CD4-positive, alpha-beta T cell treated with Interleukin-10 for 1 hour (primary cell): ENCODE measurements at places on chromosomes 1 and 21.

- peak; percentile 81 for DNase-seq
Measured at GRCh38 chr1:206575165-206575893, 36.9 kb downstream of the EIF2D start.

DNA sequence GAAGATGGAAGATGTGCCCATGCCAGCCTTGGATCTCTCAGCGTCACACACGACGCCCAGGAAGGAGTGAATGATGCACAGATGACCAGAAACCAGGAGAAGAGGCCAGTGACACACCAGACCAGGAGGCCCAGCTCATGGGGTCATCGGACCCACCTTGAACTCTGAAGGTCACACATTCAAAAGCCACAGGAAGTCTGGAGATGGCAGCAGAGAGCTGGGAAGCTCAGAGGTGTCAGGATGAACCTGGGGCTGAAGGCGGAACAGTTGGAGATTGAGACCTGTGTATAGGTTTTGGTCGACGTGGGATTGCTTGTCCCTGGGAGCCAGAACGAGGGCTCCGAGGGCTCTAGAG, 43.6 kb downstream of the SLC19A1 start:
- DNase-seq = no peak

- no peak for DNase-seq
Measured at GRCh38 chr1:232593717-232594502, 36.0 kb downstream of the SIPA1L2 start.

DNA sequence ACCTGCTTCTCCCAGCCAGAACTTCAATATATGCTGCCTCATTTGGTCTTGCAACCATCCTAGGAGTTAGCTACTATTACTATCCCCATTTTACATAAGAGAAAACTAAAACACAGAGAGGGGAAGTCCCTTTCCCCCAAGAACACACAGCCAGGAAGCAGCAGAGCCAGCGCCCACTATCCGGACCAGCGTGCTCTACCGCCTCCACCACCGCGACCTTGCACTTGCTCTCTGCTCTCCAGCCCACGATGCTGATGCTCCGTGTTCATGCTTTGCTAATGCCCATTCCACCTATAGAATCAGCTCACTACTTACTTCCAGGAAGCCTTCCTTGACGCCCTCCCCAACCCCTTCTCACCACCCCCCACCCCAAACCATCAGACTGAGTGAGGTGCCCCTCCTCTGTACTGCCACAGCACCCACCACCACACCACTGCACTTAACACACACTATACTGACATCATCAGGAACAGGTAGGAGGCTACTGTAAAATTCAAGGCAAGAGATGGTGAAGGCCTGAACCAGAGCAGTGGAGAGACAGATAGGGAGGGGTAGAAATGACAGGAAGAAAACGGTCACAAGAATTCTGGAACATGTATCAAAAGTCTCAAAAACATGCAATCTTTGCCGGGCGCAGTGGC, 9.4 kb downstream of the TMEM53 start:
- DNase-seq = no peak

- no peak for DNase-seq
Measured at GRCh38 chr1:82161700-82162141, 361.0 kb downstream of the ADGRL2 start.

DNA sequence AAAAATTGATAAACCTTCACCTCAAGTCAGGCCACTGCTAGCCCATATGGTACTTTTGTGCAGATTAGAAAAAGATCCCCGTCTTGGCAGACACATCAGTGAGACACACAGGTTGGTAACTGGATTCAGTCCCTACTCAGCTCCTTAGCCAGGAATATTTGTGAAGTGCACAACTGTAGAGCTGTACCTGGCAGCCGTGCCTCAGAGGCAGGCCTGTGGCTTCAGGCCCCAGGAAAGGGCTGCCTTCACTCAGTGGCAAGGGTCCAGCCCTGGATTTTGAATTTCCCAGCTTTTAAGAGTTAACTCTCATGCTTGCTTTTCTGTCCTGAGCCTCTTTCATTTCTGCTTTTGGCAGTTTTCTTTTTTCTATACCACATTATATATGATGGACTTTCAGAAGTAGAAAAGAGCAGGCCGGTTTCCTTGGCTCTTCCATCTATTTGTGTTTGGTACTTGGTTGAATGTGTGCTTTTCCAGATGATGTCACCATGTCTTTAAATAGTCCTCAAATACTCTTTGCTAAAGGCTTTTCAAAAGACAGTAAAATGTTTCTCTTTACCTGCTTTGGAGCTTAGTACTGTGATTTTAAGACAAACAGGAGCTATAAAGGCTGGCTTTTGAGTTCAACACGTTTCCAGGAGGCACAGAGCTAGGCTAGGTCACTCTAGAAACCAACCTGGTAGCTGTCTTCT, 186.6 kb downstream of the AK5 start:
- DNase-seq = no peak

DNA sequence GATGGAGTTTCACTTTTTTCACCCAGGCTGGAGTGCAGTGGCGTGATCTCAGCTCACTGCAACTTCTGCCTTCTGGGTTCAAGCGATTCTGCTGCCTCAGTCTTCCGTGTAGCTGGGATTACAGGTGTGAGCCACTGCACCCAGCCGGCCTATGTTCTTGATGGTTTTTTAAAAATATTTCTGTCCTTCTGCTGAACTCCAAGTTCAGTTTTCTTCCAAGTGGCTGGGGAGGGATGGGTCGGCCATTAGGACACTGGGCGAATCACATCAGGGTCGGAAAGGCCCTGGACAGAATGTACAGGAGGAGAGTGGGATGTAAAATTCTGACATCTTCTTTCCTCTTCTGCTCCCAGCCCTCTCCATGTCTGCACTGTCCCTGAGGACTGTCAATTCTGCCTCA, 289.6 kb downstream of the PTPRU start:
- DNase-seq = no peak

- DNase-seq = no peak
Measured at GRCh38 chr21:34728479-34728878, 59.7 kb downstream of the CLIC6 start.

DNA sequence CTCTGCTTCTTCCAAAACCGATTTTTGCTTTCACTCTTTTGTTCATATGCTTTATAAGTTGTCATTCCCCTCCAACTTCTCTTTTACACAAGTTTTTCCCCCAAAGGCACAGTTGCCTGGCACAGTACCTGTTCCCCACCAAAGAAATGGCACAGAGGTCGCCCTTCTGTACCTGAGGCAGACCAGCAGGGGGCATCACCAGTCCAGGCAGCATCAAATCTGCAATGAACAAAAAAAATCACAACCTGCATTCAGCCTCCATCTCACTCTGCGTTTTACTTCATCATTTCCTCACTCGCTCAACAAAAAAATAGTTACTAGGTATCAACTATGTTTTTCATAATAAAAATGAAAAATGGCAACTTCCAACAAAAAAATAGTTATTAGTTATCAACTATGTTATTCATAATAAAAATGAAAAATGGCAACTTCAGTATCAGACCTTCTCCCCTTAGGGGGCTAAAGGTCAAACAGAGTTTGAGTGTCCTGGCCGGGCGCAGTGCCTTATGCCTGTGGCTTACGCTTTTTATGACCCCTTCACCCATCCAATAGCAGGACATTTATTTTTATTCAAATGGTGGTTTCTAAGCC, 4.1 kb downstream of the EIF2D start:
- DNase-seq = peak; percentile 71

- DNase-seq = no peak
Measured at GRCh38 chr1:208141610-208142192, 102.5 kb downstream of the PLXNA2 start.

- DNase-seq = no peak
Measured at GRCh38 chr1:79042117-79042516, 35.6 kb upstream of the ADGRL4 start.

DNA sequence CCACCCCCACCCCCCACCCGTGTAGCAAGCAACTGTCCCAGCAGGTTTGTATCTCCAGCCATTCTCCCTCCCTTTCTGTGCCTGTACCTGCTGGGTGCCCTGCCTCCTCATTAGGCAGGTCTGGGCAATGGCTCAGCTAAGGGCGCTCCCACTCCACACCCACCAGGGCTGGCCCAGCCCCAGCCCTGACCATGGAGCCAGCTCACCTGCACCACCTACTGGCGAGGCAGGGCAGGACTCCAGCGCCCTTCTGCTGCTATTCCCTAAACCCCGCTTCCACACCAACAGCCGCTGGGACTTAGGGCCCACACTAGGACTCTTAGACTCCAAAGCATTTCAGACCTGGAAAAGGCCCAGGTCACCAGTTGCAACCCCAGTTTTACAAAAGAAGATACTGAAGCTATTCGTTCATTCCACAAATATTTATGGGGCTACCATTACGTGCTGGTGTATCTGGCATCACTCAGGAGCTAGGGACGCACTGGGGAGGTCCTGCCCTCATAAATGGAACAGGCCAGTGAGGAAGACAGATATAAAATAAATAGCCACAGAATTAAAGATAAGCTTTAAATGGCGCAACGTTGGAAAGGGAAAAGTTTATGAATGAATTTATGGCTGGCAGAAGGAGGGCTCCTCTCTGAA, 24.0 kb downstream of the PGLYRP3 start:
- DNase-seq = peak; percentile 3

GRCh38 chr21:26565111-26565510, 8.0 kb downstream of the CYYR1 start:
- no peak for DNase-seq

- DNase-seq = no peak
Measured at GRCh38 chr1:101301446-101302057, 64.7 kb downstream of the S1PR1 start.

GRCh38 chr1:201585093-201585483, 46.2 kb downstream of the NAV1 start:
- DNase-seq = no peak

DNA sequence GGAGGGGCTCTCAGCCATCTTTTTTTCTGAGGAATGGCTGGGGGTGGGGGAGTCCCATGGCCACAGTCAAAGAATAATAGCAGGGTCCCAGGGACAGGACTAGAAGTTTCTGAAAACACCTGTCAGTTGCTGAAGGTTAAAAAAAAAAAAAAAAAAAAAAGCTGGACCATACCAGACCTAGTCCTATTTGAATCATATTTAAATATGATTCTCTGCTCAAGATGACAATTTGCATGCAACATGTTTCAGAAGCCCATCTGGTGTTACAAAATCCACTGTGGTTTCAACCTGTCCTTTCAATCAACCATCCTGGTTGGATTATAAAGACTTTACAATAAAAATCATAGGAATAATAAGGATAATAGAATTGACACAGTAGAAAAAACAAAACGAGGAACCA, 153.7 kb downstream of the TENT5C start:
- no peak for DNase-seq

GRCh38 chr1:204192589-204193352, 3.5 kb downstream of the KISS1 start:
- DNase-seq = no peak

GRCh38 chr1:223059526-223059925, 83.5 kb downstream of the TLR5 start:
- DNase-seq = no peak
